ENCODE measurements at places on chromosomes 2 and 18.

GRCh38 chr2:217466805-217467204 lies 536.0 kb downstream of the TNS1 start:
- no peak for DNase-seq

GRCh38 chr2:15006667-15007066 lies 374.1 kb downstream of the LRATD1 start:
- DNase-seq, result no peak

DNA sequence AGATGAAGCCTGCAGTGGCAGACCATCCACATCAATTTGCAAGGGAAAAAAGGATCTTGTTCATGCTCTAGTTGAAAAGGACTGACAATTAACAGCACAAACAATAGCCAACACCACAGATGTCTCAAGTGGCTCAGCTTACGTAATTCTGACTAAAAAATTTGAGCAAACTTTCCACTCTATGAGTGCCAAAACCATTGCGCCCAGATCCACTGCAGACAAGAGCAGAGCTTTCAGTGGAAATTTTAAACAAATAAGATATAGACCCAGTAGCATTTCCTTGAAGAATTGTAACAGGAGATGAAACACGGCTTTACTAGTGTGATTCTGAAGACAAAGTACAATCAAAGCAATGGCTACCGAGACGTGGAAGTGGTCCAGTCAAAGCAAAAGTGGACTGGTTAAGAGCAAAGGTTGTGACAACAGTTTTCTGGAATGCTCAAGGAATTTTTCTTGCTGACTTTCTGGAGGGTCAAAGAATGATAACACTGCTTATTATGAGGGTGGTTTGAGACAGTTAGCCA lies 12.0 kb upstream of the ZNF396 start:
- DNase-seq, result peak; percentile 15

- no peak for DNase-seq
Measured at GRCh38 chr18:36303211-36303844, 5.8 kb downstream of the FHOD3 start.

DNA sequence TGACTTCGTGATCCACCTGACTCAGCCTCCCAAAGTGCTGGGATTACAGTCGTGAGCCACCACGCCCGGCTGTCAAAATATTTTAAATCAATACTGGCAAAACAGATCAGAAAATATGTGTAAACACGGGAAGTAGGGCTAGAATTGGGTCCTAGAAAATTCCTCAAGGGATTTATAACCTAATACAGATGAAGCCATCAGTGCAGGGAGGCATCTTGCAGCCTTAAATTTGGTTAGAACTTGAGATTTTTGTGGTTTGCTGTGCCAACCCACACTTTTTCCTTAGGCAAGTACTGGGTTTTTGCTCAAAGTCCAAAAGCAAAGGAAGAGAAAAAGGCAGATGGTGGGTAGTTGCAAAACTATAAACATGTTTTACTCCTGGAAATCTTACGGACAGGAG lies 33.7 kb upstream of the NFE2L2 start:
- DNase-seq, result peak; percentile 9

GRCh38 chr2:42860319-42861094 lies 68.1 kb upstream of the HAAO start:
- DNase-seq, result peak; percentile 16

GRCh38 chr2:44542520-44542919 lies 180.8 kb downstream of the CAMKMT start:
- no peak for DNase-seq

DNA sequence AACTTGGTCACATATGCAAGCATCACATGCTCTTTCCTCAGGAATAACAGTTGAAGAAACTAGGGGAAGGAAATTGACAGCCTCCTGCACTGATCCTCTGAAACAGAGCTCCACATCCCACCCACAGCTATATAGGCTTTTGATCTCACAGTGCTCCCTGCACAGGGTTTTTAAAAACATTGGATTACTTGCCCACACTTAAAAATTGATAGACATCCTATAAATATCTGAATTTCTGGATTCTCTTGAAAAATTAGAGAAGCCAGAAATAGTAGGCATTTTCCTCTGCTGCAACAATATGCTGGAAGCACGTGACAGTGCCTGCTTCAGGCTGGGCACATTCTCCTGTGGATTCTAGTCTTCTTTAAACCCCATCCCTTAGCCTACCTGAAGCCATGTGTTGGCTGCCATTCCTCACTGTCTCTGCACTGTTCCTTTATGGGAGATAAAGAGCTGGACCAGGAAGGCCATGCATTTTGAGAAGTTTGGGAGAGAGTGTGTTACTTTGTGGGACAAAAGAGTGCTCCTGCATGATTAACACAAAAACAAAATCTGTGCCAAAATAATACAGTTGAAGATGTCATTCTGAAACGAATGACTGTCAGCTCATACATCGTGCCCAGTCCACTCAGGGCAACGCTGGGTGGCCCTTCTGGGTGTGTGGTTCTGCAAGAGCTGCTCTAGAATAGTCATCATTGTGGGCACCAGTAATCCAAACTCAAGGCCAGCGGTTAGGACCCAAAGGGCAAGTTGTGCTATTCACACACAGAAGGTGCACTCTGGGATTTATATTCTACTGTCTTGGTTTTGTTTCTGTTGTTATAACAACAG lies 59.8 kb downstream of the GYPC start:
- DNase-seq, result no peak

DNA sequence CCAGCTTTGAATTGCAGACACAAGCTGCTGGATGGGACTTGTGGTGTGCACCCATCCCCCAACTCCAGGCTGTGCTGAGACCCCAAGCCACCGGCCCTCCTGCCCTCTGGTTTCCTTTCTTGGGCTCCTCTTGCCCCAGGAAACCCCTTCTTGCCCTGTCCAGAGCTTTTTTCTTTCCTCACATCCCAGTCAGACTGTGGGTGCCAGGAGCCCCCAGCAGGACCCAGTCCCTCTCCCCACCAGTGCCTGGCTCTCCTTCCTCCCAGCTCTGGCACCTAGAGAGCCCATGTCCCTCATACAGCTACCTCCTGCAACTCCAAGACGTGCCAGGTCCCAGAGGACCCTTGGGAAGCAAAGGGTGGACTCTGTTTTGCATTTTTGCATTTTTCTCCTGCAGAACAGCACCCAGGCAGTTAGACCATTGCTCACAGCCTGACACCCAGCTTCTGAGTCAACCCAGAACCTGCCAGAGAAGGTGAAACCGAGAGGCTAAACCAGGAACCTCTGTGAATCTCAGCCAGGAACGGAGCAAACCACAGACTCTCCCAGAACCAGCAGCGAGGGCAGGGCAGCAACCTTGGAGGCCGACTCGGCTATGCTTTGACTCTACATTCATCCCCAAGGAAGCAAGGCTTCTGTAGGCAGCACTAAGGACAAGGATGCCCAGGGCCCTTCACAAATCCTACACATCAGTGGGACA lies 221.1 kb downstream of the ANAPC1 start:
- DNase-seq, result no peak
